MG63 (cell line): ENCODE measurements at places on chromosomes 13 and 19. TPM values are rescaled to one million over a fixed set of nuclear protein-coding genes. Genes with fewer than 3 reads are reported as not detected.

GRCh38 chr13:60463787-60464186, 66.8 kb downstream of the TDRD3 start:
- no peak for DNase-seq

DNA sequence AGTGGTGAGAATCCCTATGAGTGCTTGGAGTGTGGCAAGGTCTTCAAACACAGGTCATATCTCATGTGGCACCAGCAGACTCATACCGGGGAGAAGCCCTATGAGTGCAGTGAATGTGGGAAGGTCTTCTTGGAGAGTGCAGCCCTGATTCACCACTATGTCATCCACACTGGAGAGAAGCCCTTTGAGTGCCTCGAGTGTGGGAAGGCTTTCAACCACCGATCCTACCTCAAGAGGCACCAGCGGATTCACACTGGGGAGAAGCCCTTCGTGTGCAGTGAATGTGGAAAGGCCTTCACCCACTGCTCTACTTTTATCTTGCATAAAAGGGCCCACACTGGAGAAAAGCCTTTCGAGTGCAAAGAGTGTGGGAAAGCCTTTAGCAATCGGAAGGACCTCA, 18.7 kb upstream of the AURKC start:
- DNase-seq = peak; percentile 9

- no peak for DNase-seq
Measured at GRCh38 chr19:954672-955494, 29.0 kb downstream of the ARID3A start.

- DNase-seq = no peak
Measured at GRCh38 chr19:13299838-13300237, 149.6 kb downstream of the IER2 start.

GRCh38 chr13:28467034-28467433, 27.9 kb downstream of the FLT1 start:
- DNase-seq = no peak

- no peak for DNase-seq
Measured at GRCh38 chr13:92806215-92806614, 420.4 kb upstream of the GPC6 start.

DNA sequence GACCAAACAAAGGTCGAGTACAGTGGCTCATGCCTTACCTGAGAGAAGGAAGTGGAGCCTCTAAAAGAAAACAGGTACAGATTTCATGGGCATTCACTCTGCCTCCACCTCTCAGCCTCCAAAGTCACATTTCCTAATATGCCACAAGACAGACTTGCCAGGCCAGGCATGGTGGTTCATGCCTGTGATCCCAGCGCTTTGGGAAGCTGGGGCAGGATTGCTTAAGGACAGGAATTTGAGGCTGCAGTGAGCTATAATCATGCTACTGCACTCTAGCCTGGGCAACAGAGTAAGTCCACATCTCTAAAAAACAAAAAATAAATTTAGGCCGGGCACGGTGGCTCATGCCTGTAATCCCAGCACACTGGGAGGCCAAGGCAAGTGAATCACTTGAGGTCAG, 10.9 kb upstream of the DNMT1 start:
- peak; percentile 34 for DNase-seq

- peak; percentile 83 for DNase-seq
Measured at GRCh38 chr19:13169769-13170168, 19.6 kb downstream of the IER2 start.

DNA sequence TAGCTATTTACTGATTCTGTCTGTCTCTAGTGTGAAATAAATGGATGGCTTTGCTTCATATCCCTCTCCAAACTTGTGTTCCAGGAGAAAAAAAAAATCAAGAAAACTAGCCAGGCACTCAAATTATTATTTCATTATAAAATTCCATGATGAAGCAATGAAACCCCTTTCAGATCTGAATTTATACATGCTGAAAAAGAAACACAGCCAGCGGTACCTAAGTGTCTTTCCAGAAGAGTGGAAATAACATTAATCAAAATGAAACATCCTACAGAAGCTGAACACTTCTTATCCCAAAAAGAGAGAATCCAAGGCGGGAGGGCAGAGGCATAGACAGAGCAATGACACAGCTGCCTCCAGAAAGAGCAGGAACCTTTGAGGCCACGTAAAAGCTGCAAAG, 15.9 kb downstream of the ENOX1 start:
- DNase-seq = no peak

DNA sequence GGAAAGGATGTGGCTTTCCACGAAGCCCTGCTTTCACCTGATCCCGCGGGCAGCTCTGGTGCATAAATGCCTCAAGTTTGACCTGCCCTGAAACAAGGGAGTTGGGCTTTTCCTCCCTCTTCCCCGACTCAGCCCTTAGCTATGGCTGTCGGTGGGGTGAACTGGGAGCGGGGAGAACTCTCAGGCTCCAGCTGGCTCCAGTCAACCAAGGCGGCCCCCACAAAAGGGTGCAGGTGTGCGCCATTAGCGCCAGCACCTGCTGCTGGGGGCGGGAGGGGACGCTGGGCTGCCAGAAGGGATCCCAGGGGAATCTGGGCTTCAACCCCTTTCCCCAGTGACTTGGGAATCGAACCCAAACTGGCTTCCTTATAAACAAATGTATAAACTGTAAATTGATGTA, 7.1 kb upstream of the DHRS12 start:
- no peak for DNase-seq

DNA sequence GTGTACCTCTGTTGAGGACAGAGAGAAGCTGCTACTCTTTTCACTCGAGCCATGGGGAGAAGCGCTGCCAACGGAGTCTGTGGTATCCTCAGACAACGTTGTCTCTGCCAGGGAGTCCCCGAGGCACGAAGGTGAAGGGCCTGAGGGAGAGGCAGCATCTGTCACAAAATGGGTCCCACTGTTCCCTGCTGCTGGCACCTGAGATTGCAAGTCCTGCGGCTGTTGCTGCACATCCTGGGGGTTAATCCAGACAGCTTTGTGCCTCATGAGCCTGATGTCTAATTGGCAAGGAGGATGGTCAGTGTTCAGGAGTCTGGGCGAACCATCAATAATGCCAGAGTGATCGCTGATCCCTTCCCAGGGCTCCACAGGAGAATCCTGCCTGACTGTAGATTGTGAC, 15.0 kb downstream of the RUBCNL start:
- DNase-seq = no peak

DNA sequence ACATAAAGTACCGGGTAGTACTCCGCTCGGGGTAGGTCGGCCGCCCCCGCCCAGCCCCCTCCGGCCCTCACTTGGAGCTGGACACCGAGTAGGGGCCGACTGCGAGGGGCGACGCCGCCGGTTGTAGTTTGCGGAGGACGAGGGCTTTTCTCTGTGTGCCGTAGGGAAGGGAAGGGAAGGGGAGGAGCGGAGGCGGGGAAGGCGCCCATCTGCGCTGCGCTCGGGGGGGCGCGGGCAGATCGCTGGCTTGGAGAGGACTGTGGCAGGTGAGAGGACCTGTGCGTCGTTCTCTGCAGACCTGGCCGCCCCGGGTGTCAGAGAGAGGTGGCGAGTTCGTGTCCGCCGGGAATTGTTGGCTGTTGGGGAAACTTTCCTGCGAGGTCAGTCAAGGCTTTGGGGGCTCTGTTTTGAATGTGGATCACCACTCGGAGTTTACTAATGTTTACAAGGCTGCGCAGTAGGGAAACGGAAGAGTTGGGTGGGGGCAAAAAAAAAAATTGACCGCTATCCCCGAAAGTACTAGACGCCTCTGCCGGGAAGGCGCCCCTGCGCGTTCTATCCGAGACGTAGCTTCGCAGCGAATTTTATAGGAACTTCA, 1.4 kb downstream of the ING1 start:
- peak; percentile 43 for DNase-seq

DNA sequence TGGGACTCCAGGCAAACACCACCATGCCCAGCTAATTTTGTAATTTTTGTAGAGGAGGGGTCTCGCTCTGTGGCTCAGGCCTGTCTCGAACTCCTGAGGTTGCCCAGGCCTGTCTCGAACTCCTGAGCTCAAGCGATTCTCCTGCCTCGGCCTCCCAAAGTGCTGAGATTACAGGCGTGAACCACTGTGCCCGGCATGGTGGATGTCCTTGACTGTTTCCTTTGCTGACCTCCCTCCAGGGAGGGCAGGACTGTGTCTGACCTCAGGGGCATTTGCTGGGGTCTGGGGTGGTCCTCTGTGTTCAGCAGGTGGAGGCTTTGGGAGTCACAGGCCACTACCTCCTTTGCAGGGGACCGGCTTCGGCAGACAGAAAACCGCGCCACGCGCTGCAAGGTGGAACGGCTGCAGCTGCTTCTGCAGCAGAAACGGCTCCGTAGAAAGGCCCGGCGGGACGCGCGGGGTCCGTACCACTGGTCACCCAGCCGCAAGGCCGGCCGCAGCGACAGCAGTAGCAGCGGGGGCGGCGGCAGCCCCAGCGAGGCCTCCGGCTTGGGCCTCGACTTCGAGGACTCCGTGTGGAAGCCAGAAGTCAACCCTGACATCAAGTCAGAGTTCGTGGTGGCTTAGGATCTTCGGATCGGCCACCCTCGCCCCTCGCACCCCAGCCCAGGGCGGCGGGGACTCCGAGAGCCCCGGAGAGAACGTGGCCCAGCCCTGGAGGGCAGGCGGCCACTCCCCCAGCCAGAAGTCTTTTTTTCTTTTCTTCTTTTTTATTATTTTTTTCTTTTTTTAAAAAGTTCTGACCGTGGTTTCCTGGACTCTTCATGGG, 8.5 kb downstream of the MIDN start:
- DNase-seq = no peak

- DNase-seq = no peak
Measured at GRCh38 chr19:50266041-50266440, 62.6 kb downstream of the MYH14 start.

GRCh38 chr19:47109541-47110375, 3.8 kb downstream of the ZC3H4 start:
- DNase-seq = peak; percentile 55

DNA sequence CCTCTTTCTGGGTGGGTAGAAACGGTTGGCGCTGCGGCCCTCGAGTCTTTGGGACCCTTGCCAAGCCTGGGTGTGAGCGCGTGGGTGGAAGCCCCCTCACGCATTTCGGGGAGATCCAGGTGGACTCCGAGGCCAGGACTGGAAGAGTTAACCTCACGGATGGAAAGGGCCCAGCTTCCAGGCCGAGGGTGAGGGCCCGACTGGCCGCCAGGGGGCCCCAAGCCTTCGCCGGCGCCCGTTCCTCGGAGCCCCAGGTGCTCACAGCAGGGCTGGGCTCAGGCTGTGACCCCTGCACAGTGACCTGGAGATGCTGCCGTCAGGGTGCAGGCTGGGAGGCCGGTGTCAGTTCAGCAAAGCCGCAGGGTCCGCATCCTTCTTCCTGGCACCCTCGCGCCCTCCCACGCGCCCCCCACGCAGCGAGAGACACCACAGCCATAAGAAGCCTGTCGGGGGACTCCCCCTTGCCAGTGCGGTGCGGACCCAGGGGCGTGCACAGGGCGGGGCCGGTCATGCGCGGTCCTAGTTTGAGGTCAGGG, 34.2 kb upstream of the TMEM255B start:
- DNase-seq = peak; percentile 66

DNA sequence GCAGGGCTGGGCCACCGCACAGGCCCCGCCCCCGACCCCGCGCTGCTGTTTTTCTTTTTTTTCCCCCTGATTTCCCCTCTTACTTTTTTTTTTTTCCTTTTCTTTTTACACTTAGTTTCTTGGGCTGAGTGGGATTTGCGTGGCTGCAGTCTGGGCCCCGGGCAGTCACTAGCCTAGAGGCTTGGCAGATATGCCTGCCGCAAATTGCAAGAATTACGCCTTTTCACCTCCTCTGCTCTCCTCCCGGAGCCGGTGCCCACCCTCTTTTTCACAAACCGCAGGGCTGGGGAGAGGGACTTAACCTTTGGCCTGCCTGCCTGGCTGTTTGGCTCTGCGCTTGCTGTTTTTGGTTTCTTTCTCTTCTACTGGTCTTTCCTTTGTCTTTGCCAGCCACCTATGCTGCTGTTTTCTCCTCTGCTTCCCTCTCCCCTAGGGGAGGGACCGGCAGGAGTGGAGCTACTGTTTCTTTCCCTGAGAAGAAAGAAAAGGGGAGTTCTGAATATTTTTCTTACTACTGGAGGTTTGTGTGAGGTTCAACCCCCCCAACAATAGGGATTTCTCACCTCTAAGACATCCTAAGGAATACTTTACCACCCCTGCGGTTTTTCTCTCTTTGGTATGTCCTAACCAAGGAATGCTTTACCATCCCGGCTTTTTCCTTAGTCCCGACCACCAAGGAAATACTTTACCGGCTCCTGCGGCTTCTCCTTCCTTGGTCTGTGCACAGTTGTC, 11.0 kb downstream of the ZNF552 start:
- DNase-seq = peak; percentile 51

DNA sequence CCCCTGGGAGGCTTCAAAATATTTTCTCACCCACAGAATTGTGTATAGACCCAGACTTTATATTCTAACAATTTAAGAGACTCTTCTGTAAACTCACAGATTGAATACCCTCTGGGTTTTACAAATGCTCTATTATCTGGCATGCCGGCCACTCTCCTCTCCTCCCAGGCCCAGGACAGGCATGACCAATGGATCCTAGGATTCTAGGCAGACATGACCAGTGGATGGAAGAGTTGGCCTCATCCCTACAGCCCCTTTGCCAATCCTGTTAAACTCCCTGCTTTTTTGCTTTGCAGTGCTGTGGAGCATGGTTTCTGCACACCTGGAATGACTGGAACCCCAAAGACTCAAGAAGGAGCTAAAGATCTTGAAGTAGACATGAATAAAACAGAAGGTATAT, 5.8 kb downstream of the ACSBG2 start:
- no peak for DNase-seq

DNA sequence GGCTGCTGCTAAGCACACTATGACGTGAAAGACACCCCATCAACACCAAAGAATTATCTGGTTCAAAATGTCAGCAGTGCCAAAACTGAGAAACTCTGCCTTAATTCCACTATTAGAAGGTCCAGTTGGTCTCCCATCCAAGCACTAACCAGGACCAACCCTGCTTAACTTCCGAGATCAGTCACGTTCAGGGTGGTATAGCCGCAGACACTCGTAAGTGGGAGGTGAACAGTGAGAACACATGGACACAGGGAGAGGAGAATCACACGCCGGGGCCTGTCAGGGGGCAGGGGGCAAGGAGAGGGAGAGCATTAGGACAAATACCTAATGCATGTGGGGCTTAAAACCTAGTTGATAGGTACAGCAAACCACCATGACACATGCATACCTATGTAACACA, 83.4 kb downstream of the C13orf42 start:
- DNase-seq = no peak

- no peak for DNase-seq
Measured at GRCh38 chr13:43139211-43139610, 115.8 kb downstream of the DNAJC15 start.

The OR7A5 gene
- total RNA-seq = not detected in 2 replicates

The UHRF1 gene
- 47.1 and 56.8 TPM in 2 replicates for total RNA-seq

The ZNF571 gene
- total RNA-seq = 3.0 and 13.6 TPM in 2 replicates

The SYNGR4 gene
- not detected in 2 replicates for total RNA-seq

The CATSPERD gene
- not detected in 2 replicates for total RNA-seq

The CYP4F8 gene
- not detected in 2 replicates for total RNA-seq

The ALG5 gene
- total RNA-seq = 3.3 and 3.6 TPM in 2 replicates

The ZNF610 gene
- 0.15 and 2.4 TPM in 2 replicates for total RNA-seq

The SPHK2 gene
- 6.7 and 8.6 TPM in 2 replicates for total RNA-seq

The MEIOSIN gene
- total RNA-seq = 0.99 TPM in 1 of 2 replicates, not detected in the other

The TTC9B gene
- total RNA-seq = not detected in 2 replicates

The GAPDHS gene
- total RNA-seq = not detected in 2 replicates

The FLT1 gene
- 0.15 and 0.66 TPM in 2 replicates for total RNA-seq

The ZNF585A gene
- total RNA-seq = 0.13 and 0.47 TPM in 2 replicates

The APLP1 gene
- total RNA-seq = 19.1 and 32.5 TPM in 2 replicates
